NT2/D1 (cell line): ENCODE measurements at places on chromosomes 2 and 18.

GRCh38 chr18:44945888-44946401, 265.3 kb downstream of the SETBP1 start:
- DNase-seq, result peak; percentile 52

DNA sequence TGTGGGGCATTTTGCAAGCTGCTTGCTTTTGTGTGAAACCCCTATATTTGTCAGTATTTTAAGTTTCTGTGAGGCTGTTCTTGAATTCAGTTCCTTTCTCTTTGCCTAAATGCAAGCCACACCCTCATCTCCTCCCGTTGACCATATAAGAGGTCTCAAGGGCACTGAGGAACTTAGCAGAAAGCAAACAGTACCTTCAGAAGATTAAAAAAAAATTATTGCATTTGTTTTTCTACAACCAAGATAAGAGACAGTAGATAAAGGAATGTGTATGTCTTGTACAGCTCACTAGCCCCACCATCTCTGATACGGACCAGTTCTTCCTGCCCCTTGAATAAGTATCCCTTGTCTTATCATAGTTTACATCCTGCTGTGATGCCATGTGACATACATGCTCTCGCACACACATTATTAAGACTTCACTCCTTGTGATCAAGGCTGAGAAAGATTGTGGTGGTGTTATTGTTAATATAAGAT, 64.2 kb downstream of the NPAS2 start:
- no peak for DNase-seq

DNA sequence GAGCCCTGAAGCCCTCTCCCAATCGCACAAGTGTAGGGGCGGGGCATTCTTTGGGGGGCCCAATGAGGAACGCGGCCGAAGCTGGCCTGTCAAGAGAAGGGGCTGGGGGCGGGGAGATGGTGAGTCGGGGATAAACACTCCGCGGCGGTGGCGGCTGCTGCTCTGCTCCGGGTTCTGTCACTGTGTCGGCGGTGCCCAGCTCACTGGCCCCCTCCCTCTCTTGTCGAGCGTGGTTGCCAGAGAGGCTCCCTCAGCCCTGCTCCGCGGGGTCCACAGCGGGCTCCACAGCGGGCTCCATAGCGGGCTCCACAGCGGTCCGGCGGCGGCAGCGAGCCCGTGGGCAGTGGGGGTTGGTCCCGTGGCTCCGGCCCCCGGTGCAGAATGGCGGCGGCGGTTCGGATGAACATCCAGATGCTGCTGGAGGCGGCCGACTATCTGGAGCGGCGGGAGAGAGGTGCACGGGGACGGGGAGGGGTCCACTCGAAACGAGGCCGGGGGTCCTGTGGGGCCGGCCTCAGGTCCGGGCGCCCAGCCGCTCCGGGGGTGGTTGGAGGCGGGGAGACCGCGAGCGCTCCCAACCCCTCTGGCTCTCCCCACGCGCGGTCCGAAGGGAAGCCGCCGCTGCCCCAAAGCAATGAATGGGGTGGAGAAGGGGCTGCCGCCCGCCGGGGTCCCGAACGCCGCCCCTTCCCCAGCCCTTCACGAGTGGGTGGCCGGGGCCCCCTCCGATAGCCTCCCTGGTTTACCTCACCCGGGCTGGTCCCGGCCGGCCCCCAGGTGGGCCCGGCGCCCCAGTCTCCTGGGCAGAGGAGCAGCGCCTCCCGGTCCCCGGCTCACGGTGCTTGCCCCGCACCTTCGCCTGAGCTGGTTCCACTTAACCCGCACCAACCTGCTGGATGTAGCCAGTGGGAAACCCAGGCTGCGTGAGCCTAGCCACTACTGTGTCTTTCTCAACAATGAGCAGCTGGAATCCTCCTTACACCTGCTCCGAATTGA, at the start of gene MXD1:
MXD1 (plus strand) TSS at position 160 of the 996 bp plus-strand sequence; CDS start at position 382, 222 bp downstream.
- no peak for DNase-seq

- no peak for DNase-seq
Observed at GRCh38 chr2:218691234-218691633, 19.3 kb downstream of the STK36 start.

DNA sequence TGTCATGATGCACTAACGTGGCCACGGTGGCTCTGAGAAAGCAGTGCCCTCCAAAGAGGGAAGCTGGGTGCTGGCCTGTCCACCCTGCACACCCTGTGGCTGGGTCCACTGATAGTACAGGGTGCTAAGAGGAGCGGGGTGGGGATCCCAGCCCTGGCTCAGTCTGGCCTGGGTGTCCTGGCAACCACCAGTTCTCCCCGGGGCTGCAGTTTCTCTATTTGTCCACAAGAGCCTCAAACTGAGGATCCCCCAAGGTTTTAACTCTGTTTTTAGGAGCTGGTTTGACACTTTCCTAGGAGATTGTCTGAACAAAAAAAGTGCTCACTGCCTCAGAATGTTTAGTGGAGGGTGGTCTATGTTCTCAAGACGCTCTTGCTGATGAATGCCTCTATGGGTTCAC, 29.0 kb downstream of the EDAR start:
- DNase-seq, result no peak

- no peak for DNase-seq
Observed at GRCh38 chr2:70657246-70657645, 103.6 kb upstream of the TGFA start.

- DNase-seq, result no peak
Observed at GRCh38 chr2:186554429-186554828, 35.4 kb upstream of the ITGAV start.

- no peak for DNase-seq
Observed at GRCh38 chr18:69770238-69770637, 177.4 kb downstream of the CD226 start.

- no peak for DNase-seq
Observed at GRCh38 chr2:111954602-111955332, 56.4 kb downstream of the MERTK start.

- DNase-seq, result no peak
Observed at GRCh38 chr2:158665536-158666302, 129.4 kb upstream of the DAPL1 start.
